ENCODE measurements at places on chromosomes 3 and 15.

DNA sequence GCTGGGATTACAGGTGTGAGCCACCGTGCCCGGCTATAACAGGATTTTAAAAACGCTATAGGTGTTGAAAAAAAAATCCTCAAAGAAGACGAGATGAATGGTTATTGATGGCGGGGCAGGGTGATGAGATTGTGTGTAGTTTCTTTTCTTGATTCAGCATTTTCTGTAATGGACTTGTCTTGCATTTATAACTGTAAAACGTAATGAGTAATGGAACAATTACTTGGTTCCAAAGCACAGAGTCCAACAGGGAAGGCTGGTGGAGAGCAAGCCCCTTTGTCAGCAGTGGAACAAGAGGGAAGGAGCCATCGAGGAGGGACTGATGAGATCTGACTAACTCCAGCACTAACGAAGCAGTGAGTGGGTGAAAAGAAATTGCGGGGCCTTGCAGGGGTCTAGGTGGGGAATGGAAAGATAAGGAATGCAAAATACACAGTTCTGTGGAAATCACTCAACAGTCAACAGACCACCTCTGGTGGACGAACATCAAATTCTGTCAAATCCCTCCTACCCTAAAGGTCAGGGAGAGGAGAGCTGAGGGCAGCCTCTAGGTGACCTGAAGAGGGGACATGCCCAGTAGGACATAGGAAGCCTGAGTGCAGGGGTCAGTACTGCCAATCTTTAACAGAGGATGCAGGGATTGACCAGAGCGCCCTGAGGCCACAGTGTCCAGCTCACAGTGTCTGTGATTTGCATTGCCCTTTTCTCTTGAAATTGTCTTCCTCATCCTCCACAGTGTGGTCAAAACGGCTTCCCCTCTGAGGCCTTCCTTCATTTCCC, 23.1 kb upstream of the CDCP1 start:
- no peak for DNase-seq

- DNase-seq = no peak
These were observed 594.2 kb downstream of the ZBBX start for GRCh38 chr3:166785876-166786275.

DNA sequence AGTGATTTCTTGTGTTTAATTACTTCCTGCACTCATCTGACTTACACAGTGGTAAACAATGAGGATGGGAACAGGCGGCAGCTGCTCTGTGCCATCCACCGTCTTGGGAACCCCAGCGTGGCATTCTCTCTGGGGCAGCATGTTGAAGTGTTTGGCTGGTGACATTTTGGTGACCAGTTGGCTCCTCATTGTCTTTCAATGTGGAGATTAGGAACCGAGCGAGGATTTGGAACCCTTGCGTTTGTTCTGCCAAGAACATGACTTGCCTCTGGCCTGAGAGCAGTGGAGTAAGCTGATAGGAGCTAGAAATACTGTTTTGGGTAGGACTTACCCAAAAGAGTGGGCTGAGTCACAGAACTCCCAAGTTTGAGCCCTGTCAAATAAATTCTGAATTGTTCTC, 88.8 kb downstream of the IGF1R start:
- no peak for DNase-seq

DNA sequence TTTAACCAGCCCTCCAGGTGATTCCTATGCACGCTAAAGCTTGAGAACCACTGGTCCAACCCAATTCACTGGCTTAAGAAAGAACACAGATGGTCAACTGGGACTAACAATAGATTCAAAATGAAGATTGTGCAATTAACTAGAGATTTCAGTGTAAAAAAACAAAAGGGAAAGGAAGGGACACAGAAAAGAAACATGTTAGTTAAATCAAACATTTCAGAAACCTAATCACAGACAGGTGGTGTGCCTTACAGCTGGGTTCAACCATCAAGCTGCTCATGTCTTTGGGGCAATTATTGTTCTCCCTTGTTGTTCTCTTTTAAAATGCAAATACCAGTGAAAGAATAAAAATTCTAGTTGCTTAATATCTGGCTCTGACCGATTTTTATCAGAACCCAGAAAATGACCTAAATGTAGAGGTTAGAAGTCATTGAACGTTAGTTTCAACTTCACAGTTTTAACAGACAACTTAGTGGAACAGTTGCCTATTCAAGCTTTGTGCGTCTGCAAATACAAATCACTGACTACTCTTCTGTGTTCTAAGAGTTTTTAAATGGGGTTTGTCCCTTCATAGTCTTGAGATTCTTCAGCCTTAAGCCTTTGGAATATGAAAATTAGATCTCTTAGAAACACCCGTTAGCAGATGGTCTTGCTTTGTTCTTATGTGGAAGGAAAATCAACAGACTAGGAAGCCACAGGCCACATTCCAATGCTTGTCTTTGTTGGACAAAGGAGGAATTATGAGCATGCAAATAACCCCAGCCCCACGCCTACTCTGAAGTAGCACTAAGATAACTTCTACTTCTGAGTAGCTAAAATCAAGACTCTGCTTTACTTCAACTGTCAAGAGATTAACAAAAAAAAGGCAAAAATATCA, 223.4 kb downstream of the ATP8B4 start:
- DNase-seq = no peak

DNA sequence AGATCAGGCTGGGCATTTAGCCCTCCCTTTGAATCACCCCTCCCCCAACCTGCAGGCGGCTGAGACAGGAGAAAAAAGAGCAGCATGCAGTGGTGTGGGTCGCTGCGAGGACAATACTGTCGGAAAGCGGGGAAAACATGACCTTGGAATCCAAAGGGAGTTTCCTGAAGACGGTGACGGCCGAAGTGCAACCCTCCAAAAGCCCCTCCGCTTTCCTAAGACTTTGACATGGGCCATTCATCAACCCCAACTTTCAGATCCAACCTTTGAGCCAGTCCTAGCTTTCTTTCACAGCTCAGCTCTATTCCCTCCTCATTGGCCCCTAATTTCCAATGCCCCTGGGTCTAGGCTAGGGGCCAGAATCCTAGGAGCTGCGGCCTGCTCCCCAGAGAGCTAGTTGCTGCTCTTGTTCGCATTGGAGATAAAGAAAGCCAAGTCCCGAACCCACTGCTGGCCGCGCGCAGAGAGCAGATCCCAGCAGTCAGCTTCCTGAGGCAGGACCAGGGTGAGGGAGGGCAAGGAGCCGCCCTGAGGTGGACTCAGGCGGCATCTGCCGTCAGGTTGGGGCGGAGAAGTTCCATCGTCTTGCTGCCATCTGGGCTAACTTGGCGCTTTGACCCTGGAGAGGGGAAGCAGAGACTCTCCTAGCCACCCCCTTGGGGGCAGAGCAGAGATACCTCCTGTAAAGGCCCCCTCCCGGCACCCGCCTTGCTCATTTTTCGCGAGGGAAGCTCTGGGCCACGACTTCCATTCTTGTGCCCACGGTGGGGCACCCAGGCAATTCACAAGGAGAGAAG, 914 bp downstream of the ZIC4 start:
- no peak for DNase-seq

DNA sequence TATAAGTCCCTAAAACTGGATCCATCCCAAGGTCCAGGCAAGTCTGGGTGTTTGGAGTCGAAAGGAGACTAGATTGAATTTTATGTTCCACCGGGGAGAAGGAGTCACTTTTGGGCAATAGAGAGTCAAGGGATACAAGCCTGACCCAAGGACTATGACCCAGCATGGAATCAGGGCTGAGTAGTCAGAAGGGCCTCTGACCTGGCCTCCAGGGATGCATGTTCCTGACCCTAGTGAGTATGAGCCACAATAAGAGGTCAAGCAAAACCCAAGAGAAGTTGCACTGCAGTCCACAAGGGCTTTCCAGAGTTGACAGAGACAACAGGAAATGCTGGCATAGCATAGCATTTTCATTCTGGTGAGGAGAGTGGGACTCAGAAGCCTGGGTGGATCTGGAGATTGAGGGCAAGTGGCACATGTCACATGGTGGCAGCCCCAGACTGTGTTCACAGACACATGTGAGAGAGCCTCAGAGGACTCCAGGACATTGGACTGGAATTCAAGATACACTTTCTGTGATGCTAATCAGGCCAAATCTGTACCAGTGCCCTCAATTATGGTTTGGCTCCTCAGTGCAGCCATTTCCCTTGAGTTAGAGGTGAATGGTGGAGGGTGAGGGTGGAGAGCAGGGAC, 66.9 kb downstream of the TFG start:
- DNase-seq = no peak

DNA sequence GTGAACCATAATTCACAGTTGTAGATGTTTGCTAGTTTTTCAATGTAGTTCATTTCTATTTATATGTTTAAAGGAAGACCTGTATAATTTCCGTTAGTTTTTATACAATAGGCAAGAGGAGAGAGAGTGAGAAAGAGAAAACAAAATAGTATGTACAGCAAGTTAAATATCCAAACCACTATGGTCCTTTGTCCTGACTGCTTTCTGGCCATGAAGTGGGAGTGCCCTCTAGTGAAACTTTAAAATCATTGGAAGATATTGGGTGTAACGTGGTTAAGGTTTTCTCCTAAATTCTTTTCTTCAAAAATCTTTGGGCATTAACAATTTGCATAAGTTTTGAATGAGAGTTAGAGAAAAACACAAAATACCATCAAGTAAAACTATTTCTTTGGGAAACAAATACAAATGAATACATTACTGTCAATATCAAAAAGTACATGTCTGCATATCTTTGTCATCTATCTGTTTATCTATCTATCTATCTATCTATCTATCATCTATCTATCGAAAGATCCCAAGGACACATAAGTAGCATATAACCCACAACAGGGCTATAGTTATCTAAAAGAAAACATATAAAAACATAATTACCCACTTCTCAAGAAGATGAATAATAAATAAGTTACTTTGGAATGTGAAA, 534.6 kb upstream of the ATP11B start:
- peak; percentile 76 for DNase-seq

DNA sequence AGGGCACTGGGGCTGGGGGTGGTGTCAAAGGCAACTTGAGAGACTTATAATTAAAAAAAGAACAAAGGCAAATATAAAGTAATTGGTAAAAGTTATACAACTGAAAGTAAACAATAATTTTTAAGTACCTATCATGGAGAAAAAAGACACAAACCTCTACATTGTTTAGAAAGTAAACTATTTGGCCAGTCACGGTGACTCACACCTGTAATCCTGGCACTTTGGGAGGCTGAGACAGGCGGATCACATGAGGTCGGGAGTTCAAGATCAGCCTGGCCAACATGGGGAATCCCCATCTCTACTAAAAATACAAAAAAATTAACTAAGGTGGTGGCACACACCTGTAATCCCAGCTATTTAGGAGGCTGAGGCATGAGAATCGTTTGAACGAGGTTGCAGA, 25.8 kb downstream of the RPSA start:
- no peak for DNase-seq

DNA sequence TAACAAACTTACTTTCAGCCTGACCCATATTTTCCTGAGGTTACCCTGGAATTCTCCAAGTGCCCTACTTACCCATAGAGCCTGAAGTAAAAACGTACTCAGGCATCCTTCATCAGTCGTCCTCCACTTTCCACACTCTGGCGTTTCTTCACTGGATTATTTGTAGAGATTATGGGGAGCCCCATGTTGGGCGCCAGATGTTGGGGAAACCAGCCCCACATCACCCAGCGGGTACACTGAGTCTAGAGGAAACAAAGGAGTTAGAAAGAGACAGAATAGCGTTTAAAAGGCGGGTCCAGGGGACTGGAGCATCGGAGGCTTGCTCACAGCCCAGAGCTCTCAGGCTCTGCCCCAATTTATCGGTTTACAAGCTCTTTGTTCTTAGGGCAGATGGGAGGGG, 9.7 kb upstream of the SLC28A2 start:
- peak; percentile 51 for DNase-seq

DNA sequence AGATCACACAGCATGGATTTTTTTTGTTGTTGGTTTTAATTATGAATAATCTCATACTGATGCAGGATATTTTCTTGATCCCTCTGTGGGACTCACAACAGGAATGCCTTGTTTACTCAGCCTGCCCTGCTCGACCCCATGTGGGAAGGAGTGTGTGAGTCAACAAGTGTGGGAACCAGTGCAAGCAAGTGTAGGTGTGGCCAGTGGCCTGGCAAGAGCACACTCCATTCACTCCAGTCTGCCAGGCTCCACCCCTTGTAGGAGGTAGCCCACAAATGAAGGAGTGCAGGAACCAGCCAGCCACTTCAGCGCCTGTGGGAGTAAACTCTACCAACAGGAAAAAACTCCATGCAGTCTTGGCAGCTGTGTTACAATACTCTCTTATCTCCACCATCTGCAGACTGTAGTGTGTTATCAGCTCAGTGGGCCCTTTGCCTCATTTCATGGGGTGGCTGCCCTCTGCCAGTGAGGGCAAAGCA, 393.6 kb downstream of the OTOL1 start:
- no peak for DNase-seq

GRCh38 chr15:92811148-92811913, 88.8 kb upstream of the CHD2 start:
- DNase-seq = no peak
